ENCODE measurements at places on chromosomes 12 and 14.

- peak; percentile 70 for DNase-seq
These were observed 5.0 kb upstream of the RAPGEF3 start for GRCh38 chr12:47763481-47764346.

DNA sequence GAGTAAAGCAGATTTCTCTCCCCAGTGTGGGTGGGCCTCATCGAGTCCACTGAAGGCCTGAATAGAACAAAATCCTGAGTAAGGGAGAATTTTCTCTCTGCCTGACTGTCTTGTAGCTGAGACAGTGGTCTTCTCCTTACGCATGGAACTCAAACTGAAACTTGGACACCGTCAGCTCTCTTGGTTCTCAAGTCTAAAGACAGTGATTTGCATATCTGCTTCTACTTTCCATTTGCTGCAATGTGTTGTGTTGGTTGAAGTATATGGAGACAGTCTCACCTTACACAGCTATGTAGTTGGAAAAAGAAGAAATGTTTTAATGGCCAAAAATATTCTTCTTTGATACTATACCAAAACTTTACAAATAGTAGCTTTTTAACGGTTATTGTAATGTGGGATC lies 160.2 kb upstream of the LMNTD1 start:
- no peak for DNase-seq

GRCh38 chr12:21336656-21337055 lies 1.9 kb upstream of the SLCO1A2 start:
- DNase-seq, result no peak

DNA sequence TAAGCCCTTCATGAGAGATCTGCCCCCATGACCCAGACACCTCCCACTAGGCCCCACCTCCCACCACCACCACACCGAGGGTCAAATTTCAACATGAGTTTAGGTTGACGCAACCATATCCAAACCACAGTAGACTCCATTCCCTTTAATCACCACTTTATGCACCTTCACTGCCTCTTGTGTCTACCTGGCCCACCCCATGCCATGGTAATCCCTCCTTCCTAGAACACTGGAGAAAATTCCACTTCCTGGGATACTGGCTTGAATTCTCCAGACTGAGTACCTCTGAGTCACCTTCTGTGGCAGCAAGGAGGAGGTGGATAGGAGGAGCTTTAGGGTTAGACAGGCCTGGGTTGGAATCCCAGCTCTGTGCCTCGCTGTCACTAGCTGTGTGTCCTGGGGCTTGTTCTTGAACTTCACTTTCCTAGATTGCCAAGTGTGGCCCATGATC lies 26.1 kb upstream of the CIPC start:
- DNase-seq, result peak; percentile 14

DNA sequence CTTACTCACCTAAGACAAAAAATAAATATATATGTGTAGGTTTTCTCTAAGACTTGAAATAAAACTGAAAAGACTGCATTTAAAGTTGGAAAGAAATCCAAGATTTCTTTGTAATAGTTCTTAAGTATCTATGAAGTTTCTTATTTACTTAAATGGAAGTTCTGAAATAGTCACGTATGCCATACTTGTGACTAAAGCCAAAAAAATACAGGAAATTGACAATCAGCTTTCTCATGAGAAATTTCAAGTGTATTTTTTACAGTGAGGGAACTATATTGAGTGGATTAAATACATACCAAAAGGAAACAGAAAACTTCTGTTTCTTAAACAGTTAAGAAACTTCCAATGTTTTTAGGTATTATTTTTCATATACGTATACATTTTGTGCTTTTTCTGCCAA lies 188.1 kb downstream of the DPY19L2 start:
- peak; percentile 19 for DNase-seq

GRCh38 chr14:106665814-106666213 lies 1139.4 kb downstream of the TMEM121 start:
- DNase-seq, result no peak

DNA sequence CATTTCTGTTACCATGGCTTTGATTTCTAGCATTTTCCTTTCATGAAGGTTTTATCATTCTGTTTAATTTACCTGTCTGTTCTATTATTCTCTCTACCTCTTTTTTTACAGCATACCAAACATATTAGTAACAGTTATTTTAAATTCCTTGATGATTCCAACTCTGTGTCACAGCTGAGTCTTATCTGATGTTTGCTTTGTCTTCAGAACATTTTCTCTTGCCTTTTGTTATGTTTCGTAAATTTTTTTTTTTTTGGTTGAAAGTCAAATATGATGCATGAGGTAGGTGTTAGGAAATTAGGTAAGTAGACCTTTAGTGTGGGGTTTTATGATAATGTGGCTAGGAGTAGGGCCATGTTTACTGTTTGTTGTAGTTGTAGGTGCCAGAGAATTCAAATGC lies 496.4 kb downstream of the FOXG1 start:
- DNase-seq, result no peak

GRCh38 chr14:105487986-105488777 lies 1.5 kb downstream of the CRIP1 start:
- peak; percentile 37 for DNase-seq

DNA sequence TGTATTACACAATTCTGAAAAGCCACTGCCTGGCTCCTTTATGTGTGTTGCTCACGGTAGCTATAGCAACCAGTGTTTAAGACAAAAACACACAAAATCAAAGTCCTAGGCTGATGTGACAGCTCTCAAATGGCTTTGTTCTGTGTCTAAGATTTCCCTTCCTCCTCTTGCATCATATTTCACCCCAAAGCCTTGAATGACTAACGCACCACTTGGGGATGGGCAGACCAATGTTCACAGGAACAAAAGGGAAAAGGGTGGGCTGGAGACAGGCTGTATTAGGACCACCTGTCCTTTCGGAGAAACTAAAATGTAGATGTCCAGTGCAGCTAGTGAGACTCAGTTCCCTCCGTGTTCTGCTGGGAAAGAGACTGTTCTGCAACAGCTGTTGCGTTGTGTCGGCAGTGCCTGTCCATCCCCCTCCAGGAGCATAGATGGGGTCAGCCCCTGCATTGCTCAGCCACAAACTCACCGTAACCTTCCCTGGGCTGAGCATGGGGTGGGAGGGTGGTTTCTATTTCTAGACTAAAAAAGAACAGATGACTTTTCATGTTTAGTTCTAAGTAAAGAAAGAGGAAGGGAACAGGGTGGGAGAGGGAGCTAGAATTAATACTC lies 26.8 kb upstream of the DAAM1 start:
- DNase-seq, result peak; percentile 94

DNA sequence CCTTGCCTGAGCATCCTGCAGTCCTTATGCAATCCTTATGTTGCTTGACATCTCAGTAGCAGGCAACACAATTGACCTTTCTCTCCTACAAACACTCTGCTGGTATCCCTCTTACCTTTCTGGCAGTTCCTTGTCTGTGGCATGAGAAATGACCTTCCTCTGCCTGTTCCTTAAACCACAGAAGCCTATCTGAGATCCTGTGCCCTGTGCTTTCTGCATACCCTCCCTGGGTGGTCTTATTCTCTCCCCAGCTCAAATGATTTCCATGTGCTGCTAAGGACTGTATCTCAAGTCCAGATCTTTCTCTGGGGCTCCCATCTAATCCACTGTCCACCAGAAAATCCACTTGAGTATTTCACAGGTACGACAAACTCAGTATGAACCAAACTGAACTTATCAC lies 2.0 kb upstream of the ARHGAP9 start:
- no peak for DNase-seq

DNA sequence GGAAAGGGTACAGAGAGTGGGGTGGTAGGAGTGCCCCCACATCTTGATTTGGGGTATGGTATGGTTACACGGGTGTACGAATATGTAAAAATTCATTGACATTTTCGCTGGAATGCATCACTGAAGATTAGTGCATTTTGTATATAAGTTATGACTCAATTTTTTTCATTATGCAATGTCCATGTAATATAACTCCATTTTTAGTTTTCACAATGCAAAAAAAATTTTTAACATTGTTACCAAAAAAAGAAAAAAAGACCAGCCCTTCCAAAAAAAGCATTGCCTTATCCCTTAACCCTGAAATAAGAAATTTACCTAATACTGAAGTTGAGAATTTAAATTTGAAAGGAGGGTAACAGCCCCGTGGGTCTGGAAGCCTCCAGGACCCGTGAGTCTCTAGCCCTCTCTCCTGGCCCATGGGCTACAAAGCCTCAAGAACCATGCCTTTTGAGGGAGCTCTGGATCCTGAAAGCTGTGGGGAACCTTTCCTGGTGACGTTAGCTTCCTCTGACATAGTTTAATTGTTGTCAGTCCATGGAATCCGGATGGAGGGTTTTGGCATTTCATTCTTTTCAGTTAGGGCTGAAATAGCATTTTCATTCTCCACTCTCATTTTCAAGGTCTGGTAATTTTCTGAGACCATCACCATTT lies 55.6 kb upstream of the ACTN1 start:
- no peak for DNase-seq

DNA sequence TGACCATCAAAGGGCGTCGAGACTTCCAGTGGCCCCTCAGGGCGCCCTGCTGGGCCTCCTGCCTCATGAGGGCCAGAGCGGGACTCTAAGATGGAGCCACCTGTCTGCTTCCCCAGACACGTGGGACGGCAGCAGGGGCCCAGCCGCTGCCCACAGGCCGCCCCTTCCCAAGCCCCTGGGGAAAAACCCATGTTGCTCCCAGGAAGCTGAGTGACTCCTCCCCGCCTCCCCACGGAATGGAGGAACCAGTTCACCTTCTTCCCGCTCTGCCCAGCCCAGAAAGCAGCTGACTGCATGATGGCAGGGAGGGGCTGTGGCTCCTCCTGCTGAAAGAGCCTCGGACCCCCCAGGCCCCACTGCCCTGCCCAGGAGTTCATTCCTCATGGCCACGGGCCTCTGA lies 14.9 kb downstream of the RAB35 start:
- no peak for DNase-seq

DNA sequence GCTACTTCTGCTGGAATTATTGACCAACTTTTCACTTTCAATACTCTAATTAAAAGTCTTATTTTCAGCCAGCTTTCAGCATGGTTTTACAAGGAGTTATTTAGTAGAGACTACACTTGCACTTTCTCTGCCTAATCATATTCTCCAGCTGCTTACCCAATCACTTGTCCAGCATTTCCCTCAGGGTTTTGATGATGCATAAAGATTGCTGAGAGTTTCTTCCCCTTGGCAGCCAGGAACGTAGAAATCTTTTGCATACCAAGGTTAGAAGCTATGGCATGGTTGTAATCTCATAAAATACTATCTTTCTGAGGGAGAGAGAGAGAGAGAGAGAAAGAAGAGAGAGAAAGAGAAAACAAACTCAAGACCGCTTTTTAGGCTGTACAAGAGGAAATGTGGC lies 10.8 kb downstream of the OR4Q3 start:
- DNase-seq, result no peak

DNA sequence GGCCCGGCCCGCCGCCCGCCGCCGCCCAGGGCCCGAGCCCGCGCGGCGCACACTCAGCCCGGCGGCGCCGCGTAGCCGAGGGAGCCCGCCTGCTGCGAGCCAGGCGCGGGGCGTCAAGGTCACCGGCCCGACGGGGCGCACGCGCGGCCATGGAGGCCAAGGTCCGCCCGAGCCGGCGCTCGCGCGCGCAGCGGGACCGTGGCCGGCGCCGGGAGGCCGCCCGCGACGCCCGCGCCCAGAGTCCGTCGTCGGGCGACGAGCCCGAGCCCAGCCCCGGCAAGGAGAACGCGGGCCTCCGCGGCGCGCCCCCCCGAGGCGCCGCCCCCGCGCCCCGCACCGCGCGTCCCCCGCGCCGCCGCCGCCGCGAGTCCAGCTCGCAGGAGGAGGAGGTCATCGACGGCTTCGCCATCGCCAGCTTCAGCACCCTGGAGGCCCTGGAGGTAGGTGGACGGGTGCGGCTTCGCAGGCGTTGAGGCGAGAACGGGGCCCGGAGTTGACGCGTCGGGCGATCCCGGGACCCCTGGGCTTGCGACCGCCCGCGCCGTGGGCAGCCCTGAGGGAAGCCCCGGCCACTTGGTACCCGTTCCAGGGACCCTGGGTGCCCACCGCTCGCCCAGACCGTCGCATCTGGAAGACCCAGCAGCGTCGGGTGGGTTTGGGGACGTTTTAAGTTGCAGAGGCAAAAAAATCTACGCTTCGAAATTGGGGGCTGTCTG lies 629 bp downstream of the FBRSL1 start:
- no peak for DNase-seq

DNA sequence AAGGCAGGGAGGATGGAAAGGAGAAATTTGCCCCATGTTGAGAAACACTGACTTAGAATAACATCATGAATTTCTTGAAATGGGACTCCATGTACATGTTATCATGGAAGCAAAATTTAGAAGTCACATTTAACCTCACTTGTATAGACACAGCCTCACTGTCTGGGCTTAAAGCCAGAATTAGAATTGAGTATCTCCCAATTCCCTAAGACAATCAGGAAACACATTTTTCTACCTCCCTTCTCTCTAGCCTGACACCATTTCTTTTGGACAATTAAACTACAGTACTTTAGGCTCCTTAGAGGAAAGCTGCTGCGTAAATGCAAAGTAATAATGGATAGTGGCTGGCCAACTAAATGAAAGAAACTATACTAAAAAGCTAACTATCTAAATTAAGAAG lies 795.5 kb downstream of the C12orf50 start:
- no peak for DNase-seq

DNA sequence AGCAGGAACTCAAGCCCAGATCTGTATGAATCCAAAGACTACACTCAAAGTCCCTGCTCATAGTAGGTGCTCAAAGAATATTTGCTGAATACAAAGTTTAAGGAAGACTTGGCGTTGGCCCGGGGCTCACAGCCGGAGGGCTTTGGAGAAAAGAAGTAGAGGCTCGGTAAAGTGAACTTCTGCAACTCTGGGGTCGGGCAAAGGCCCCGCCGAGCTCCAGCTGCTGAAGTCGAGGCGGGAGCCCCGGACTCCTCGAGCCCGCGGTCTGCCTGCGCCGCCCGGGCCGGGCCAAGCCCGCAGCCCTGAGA lies 335 bp downstream of the GCN1 start:
- no peak for DNase-seq

- no peak for DNase-seq
These were observed 9.5 kb upstream of the SP7 start for GRCh38 chr12:53345486-53346188.
